Stimulated activated CD4-positive, alpha-beta T cell treated with anti-CD3 and anti-CD28 coated beads, Interleukin-15, amount 100 ng/mL, for 1 hour (primary cell): ENCODE measurements at places on chromosomes 4 and X.

- DNase-seq: no peak
Observed at GRCh38 chr4:56424697-56425514, 10.5 kb downstream of the PPAT start.

DNA sequence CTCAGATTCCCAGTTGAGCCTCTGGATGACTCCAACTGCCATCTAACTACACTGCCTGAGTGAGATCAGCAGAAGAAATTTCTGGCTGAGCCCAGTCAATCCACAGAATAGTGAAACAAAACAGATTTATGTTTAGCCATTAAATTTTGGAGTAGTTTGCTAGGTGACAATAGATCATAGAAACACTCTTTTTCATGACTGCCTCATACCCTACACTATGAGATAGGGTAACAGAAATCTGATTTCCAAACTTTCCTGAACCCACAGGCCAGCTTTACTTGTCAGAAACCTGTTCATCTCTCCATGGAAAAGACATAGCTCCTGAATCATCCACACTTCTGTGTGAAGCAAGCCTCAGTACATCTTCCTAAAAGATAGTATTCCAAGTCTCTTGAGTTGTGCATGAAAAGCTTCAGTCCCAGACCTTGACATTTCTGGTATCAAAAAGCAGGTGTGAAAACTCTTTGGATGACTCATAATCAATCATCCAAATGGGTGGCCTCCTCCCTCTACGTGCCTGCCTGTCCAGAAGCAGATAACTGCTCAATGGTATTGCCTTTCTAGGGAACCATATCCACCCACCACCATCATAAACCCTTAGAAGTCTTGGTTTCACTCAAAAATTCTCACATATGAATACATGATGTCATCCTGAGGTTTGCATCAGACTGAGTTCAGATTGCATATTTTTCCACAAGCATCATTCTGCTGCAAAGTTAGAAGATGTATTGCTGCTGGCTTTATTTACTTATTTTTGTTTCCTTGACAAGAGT, 47.5 kb upstream of the RAP2C start:
- DNase-seq: no peak

DNA sequence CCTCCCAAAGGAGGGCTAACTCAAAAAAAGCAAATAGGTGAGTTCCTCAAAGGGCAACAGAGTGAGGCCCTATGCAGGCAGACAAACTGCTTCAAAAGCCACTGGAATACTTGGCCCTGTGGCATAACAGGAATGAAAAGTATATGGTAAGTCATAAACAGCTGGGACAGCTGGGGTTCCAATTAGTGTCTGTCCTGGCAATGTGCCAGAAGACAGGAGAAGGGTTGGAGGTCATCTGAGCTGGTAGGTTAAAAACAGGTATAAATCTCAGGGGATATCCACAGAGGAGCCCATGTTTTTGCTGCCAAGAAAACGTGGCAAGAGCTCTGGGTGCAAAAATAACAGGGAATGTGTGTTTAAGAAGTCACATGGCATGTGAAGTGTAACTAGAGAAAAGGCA, 111.6 kb downstream of the APOOL start:
- no peak for DNase-seq

GRCh38 chr4:91729851-91730250, 573.9 kb upstream of the GRID2 start:
- no peak for DNase-seq

DNA sequence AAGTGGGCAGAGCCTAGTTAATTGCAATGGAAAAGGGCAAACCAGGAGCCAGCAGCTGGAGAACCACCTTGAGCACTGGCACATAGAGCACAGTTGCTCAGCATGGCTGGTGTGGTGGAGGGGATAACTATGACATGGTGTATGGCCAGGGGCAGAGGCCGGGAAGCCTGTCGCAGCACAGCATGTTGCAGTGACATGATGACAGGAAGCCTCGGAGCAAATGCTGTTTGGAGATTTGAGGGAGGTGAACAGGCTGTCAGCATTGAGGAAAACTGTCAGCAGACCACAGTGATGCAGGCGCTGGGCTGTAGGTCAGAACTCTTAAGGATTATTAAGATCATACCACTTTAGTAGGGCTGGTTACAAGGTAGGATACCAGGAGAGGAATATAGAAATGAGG, 228.7 kb downstream of the CBR4 start:
- no peak for DNase-seq

GRCh38 chrX:130174937-130175336, 3.2 kb downstream of the RAB33A start:
- no peak for DNase-seq

GRCh38 chr4:108175966-108176365, 7.2 kb upstream of the LEF1 start:
- no peak for DNase-seq

- no peak for DNase-seq
Observed at GRCh38 chr4:10003666-10004065, 17.6 kb downstream of the SLC2A9 start.

- DNase-seq: no peak
Observed at GRCh38 chrX:110435196-110435595, 76.5 kb downstream of the RTL9 start.
